ENCODE measurements at places on chromosomes 1 and 21.

- DNase-seq: no peak
These were observed 322.8 kb downstream of the KCTD3 start for GRCh38 chr1:215889871-215890270.

DNA sequence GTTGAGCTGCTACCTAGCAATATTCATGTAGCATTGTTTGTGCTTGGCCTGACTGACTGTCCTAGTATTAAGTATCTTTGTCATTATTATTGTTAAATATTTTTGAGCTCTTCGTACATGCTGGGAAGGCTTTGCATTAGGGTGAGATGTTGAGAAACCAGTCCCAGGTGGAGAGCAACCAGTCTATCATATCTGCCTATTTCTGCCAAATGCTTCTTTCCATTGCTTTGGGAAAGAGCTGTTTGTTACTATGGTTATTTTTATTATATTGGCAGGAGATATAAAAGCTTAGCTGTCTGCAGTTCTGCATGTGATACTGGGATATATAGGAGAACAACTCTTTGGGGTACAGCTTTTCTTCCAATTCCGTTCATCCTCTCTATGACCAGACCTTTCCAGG lies 85.1 kb downstream of the CLDN17 start:
- DNase-seq: no peak

DNA sequence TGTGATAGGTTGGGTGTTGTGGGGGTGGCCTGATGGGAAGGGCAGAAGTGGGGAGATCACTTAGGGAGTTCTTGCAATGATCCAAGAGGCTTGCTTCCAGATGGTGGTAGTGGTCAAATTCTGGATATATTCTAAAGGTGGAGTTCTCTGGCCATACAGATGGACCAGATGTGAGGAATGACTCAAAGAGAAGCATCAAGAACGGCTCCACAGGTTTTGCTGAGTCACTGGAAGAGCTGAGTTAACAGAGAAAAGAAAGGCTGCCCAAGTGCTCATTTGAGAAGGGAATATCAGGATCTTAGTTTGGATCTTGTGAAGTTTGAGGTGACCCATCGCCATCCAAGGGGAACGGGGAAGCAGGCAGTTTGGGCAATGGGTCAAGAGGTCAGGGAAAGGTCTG lies 192.9 kb upstream of the GALNT2 start:
- no peak for DNase-seq

GRCh38 chr1:181319907-181320306 lies 163.4 kb upstream of the CACNA1E start:
- DNase-seq: no peak

- no peak for DNase-seq
These were observed 49.7 kb downstream of the NTPCR start for GRCh38 chr1:232999956-233000625.

DNA sequence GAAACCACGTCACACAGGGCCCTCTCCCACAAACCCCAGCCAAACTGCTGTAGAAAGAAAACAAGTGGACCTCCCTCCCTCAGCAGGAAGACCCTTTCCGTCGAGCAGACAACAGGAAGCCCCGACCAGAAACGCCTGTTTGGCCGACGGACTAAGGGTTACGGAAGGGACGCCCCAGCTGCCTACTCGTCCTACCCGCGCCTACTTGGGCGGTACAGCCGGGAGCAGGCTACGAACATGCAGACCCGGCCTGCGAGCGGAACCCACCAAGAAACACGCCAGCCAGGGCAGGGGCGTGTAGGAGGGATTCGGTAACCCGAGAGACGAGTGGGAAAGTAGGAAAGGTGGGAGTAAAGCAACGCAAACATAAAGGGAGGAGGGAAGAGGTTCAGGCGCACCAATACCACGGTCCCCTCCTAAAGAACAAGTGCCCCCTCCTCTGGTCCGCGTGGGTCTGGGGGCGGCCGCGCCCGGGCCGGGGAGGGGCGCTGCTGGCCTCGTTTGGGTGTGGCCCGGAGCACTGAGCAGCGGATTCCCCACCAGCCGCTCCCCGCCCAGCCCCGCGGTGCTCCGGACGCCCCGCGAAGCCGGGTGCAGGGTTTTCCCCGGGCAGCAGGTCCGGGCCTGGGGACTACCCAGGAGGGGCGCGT lies 450 bp downstream of the S100A10 start:
- DNase-seq: no peak

GRCh38 chr21:38721958-38722357 lies 83.8 kb upstream of the ETS2 start:
- DNase-seq: no peak

DNA sequence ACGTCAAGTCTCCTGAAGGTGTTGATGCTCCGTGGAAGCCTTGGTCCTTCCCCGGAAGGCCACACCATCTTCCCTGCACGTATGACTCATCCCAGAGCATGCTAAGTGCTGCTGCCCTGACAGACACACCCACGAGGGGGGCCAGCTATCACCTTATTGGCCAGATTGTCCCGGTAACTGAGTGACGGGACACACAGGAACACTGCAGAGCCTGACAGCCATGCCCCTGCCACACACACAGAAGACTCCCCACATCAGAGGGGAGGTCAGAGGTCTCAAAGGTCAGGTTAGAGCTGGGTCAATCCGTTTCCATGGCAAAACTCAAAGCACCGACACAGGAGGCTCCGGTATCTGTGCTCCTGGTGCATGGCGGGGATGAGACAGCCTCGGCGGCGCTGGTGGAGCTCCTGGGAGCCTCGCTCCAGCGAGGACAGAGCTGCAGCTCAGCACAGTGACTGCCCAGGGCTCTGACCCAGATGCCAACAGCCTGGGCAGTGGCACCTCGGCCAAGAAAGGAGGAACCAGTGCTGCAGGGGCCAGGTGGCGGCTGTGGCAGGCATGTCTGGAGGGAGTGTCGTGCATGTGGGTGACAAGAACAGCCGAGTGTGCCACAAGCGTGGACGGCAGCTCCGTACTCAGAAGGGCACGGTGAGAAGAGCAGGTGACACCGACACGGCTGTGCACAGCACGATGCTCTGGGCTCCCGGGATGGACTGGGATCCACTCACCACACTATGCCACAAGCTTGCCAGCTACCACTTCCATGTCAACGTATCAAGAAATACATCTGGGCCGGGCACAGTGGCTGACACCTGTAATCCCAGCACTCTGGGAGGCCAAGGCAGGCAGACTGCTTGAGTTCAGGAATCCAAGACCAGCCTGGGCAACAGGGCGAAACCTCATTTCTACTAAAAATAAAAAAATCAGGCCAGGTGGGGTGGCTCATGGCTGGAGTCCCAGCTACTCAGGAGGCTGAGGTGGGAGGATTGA lies 14.8 kb upstream of the TMEM240 start:
- DNase-seq: no peak

DNA sequence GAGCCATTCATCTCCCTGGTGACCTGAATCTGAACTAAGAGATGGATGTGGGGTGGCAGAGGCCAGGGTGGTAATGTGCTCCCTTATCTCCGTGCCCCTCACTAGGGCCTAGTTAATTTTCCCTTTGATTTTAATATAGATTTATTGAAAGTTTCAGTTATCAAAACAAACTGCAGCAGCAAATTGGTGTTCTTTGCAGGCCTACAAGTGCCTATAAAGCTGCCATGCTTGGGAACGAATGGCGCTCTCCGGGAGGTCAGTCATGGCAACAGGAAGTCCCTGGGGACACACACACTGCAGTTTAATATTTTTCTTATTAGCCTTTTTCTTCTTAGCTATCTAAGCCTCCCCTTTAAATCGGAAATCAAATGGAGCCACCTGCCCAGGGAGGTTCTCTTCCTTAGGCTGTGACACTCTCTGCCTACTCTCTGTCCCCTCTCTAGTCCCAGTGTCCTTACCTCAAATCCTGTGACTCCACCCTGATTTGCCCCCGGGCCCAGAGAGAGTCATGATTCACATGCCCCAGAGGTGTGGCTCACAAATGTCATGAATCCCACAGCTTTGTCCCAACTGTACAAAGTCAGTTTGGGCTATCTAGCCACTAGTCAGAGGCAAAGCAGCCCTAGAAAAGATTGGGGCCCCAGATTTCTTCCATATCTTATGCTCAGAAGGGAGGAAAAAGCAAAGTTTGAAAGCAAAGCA lies 4.3 kb upstream of the ERI3 start:
- DNase-seq: no peak

- no peak for DNase-seq
These were observed 121.3 kb downstream of the SEC16B start for GRCh38 chr1:177848577-177848976.

Measured in COR-L47 (cell line).